ENCODE measurements at places on chromosomes 7 and 10.

GRCh38 chr10:30510932-30511700 is 77.1 kb downstream of the MAP3K8 start:
- no peak for DNase-seq

- DNase-seq: no peak
Observed at GRCh38 chr7:147650991-147651390, 939.6 kb upstream of the C7orf33 start.

GRCh38 chr7:116843378-116843777 is 19.0 kb upstream of the CAPZA2 start:
- no peak for DNase-seq

DNA sequence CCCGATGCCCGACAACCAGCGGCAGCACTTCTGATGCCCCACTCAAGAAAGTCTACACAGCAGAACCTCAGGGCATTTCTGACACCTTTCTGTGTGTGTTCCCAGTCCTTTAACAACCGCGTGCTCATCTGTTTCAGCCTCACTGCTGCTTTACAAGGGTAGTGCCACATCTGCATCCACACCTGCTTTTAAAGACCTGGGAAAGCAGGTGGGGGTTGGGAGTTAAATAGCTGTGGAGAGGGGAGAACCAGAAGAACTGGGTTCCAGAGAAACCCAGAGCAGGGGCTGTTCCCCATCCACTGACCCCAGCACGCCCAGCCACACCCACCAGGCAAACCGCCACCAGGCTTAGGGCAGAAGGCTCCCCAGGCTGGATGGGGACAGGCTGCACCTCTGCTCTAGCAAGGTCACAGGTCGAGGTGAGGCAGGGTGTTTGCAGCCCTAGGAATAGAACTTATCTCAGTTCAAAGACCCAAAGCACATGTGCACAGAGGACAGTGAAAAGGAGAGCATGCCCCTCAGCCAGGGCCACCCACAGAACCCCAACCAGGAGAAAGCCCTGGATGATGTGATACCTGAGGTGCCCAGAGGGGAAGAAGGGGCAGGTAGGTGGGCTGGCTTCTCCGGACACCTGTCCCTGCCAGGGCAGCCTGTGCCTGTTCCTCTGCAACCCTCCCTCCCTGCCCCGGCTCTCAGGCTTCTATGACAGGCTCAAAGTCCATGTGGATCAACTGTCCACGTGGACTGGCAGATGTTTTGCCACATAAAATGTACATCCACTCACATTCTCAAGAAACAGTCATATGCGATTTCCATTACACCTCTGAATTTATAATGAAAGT is 51.3 kb downstream of the COBL start:
- no peak for DNase-seq

- no peak for DNase-seq
Observed at GRCh38 chr7:127365164-127365956, 27.1 kb downstream of the ZNF800 start.

GRCh38 chr7:11969643-11970042 is 137.6 kb upstream of the THSD7A start:
- no peak for DNase-seq

DNA sequence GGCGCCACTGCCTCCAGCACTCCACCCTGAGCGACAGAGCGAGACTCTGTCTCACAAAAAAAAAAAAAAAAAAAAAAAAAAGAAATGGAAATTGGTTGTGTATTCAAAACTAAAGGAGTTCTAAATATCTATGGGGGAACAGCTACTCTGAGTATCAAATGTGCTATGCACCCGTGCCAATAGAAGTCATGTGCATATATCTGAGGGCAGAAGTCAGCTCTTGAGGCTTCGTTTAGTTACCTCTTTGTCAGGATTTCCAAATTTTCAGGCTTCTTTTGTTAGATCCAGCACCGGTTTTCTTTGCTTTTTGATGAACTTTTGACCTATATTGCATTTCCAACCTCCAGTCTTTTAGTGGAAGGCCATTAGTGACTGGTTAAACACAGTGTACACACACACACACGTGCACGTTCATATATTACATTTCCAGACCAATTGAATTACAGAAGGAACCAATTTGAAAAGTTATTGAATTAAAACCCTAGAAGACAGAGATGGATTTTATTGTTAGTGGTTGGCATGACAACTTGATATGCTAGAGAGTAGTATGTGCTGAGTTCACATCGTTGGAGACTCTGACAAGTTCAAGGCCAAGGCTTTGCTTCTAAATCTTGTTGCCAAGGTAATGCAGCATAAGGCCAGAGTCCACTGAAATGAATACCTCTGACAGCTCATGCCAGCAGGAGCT is 33.1 kb upstream of the ADD3 start:
- DNase-seq: no peak

- no peak for DNase-seq
Observed at GRCh38 chr7:3043544-3044371, at the start of gene CARD11. TSS of gene CARD11 (minus strand) at chr7:3043867. CDS start at chr7:2958506, 85,361 bp downstream.

- no peak for DNase-seq
Observed at GRCh38 chr7:77368974-77369373, 47.2 kb downstream of the GSAP start.

- DNase-seq: no peak
Observed at GRCh38 chr10:8183241-8183704, 128.8 kb downstream of the GATA3 start.

- no peak for DNase-seq
Observed at GRCh38 chr10:1104971-1105370, 48.8 kb downstream of the WDR37 start.

GRCh38 chr10:13146379-13146778 is 15.0 kb upstream of the MCM10 start:
- no peak for DNase-seq

DNA sequence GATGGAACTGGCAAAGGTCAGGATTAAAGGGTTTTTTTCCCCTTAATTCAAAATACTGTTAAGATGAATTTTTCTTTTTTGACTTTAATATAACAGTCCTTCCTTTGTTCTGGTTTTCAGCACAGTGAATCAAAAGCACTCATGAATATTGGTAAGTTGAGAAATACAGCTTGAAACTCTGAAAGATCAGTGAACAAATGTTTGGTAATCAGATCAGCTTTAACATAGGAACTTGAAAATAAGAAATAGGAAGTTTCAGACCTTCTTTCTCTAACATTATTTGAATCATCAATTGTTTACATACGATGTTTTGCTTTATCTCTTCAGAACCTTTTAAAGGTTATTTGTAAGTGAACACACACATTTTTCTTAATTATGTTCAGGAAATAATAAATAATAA is 90.5 kb downstream of the SGMS1 start:
- DNase-seq: no peak

- DNase-seq: no peak
Observed at GRCh38 chr7:132933072-132933458, 148.8 kb downstream of the CHCHD3 start.

DNA sequence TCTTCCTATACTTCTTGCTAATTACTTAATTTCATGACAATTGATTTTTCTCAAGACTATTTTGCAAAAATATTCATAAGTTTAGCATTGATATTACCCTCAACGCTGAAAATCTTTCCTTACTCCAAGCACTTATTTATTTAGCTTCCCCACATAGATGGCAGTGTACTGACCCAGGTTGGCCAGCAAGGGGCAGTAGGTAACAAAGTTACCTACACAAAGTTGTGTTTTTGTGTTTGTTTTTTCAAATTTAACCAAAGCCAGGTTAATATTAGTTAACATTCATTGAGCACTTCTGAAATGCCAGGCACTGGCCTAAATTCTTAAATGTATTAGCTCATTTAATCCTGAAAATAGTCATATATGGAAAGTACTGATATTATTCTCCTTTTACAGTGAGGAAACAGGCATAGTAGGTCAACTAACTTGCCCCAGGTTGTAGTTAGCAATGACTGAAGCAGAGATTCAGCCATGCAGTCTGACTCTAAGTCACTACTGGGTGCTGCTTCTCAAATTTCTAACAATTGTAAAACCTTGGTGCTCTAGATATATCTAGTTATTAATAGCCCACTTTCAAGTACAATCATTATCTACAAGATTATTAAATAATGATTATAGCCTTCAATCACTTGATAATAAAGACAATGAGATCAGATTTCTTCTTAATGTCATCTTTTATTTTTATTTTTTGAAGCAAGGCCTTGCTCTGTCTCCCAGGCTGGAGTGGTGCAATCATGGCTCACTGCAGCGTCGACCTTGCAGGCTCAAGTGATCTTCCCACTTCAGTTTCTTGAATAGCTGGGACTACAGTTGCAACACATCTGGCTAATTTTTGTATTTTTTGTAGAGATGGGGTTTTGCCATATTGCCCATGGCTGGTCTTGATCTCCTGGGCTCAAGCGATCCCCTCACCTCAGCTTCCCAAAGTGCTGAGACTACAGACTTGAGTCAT is 5.8 kb upstream of the GGCT start:
- DNase-seq: no peak

DNA sequence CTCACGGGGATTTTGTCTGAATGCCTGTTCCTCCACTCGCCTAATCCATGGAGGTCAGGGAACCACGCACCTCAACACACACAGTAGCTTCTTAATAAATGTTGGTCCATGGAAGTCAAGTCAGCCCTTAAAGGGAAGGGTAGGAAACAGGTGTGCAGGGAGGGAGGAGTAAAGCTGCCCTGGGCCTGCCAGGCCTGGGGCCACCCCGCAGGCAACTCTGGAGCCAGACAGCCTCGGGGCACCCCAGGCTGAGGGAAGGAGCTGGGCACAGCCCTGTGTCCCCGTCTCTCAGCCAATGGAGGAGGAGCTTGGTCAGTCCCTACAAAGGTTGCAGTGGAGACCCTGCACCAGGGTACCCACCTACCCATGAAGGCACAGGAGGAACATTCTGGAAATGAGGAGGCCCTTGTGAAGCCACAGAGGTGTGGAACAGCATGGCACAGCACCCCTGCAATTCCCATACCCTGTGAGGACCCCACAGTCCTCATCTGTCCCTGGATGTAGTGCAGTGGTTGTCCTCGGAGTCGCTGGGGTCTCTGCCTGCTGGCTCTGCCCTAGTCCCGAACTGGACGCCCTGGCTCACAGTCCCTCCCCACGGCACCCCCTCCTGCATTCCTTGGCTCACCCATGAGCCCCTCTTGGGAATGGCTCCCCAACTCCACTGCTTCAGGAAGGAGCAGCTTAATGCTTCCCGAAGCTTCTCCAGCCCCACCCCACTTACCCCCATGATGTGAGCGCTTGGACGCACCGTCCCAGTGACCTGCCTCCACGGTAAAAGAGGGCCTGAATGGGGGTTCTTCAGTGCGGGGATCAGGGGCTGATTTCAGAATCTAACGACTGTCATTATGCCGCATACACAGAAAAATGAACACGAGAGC is 79.2 kb upstream of the INSIG1 start:
- no peak for DNase-seq

GRCh38 chr7:27099453-27100370 is 2.8 kb downstream of the HOXA2 start:
- no peak for DNase-seq

- DNase-seq: no peak
Observed at GRCh38 chr7:129264534-129264933, 39.7 kb downstream of the AHCYL2 start.

DNA sequence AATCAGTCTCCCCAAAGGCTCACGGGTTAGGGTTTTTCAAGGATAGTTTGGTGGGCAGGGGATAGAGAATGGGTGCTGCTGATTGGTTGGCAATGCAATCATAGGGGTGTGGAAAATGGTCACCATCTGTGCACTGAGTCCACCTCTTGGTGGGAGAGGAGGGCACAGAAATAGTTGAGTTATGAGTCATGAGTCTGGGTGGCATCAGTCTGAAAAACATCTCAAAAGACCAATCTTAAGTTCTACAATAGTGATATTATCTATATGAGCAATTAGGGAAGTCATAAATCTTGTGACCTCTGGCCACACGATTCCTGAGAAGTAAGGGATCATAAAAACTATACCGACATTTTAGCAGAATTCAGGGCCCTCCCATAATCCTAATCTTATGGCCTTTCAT is 62.7 kb downstream of the LGI1 start:
- no peak for DNase-seq
